ENCODE measurements at places on chromosomes 6 and 20.
A peak's percentile ranks its signal among the peaks of the same experiment; 100 is the strongest.

GRCh38 chr6:53339424-53339823 lies 9.3 kb downstream of the ELOVL5 start:
- no peak for DNase-seq

DNA sequence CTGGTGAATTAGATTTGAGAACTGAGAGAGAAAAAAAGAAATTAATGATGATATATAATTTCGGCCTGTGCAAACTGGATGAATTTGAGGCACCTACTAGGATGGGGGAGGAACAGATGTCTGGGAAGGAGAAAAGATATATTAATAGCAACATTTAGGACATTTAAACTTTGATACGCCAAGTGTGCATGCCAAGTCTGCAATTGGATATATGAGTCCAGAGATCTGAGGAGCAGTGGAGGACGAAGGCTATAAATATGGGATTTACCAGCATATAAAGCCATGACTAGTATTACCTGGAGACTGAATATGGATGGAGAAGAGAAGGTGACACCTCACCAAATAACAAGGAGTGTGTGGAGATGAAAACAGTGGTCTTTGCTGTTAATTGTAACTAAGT lies 272.6 kb upstream of the HSF2 start:
- no peak for DNase-seq

DNA sequence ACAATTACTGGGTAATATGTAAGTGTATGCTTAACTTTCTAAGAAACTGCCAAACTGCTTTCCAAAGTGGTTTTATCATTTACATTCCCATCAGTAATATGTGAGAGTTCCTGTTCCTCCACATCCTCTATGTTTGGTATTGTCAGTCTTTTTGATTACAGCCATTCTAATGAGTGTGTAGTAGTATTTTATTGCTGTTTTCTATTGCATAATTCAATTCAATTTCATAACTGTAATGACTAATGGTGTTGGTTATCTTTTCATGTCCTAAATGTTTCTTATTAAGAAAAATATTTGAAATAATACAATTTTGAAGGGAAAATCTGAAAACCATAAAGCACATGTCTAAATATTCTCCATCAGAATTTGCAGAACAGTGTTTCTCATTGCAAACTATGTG lies 119.3 kb downstream of the MAP3K7 start:
- DNase-seq, result no peak

- peak; percentile 94 for DNase-seq
These were observed at the start of gene NCOA3 for GRCh38 chr20:47501482-47502270. Gene NCOA3, plus strand, starts transcription at chr20:47501887. Its CDS starts 120,361 bp downstream, at chr20:47622248.

DNA sequence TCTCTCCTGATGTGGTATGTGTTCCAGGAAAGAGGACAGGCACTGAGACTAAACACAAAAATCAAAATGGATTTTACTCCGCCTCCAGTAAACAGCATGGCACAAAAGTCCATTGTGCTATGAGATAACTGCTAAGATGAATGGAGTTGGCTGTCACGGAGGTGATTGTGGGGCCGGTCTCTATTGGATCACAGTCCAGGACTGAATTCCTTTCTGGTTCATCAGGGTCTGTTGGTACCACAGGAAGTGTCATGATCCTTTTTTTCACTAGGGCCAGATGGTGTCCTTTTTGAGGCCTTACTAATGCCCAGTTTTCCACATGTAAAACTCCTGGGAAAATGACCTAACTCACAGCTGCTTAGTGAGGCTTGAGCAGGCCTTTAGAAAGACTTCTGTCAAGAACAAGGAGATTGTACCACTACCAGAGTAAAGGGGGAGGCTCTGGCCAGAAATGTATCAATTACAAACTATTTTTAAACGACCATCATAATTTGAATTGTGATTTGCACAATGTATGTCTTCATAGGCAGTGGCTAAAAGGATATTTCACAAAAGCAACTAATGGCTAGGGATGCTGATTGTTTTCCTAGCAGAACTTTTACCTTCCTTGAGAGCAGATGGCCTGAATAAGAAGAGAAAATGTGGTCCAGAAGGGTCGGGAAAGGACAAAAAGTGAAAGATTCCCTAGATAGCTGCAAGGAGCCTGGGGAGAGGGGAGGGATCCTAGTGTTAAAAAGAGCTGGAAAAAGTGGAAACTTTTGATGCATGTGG lies 192.2 kb upstream of the POU3F2 start:
- DNase-seq, result no peak

- no peak for DNase-seq
These were observed 173.4 kb upstream of the CITED2 start for GRCh38 chr6:139547804-139548203.

- DNase-seq, result no peak
These were observed 84.9 kb upstream of the NRN1 start for GRCh38 chr6:6091608-6092002.

GRCh38 chr6:122322824-122323223 lies 76.6 kb upstream of the HSF2 start:
- no peak for DNase-seq

- DNase-seq, result peak; percentile 59
These were observed 63.2 kb downstream of the NOL4L start for GRCh38 chr20:32521780-32522525.

DNA sequence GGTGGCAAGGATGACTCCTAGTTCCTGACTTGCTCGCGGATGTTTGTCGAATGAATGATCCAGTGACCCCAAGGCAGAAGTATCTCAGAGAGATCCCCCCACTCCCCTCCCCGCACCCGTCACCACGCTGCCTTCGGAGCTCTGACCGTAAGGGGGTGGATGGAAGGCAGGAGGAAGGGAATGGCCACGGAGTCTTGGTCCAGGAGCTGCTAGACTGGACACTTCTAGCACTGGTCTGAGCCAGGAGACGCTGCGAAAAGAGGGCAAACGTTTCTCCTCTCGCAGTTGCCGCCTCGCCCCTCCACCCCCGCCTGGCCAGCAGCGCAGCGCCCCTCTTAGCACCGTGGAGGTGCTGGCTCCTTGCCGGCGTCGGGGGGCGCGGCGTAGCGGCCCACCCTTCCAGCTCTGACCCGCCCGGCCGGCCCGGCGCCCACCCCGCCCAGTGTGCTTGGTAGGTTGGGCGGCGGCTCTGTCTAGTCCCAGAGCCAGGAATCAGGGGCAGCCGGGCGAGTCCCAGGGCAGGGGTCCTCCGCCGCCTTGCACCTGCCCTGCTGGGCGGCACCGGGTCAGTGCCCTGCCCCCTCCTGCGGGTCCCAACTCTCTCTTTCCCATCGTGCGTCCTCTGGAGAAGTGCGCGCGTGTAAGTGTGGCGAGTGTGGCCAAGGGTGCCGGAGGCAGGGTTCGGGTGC lies 2.4 kb upstream of the DBNDD2 start:
- DNase-seq, result no peak

DNA sequence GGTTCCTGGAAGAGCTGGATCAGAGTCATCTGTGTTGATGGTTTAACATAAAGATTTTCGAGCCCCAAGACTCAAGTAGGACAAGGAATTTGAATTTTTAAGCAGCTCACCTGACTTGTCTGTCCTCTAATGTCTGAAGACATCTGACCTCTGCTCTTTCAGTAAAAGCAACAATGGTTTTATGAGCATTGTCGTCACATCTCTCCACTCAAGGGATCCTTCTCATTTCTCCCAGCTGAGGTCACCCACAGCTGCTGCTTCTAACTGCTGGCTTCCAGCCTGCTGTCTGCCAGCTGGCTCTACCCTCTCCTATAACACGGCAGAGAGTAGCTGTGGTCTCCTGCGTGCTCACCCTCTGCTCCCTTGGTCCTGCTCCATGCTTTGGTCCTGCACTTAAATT lies 24.7 kb upstream of the HDAC2 start:
- DNase-seq, result no peak

- DNase-seq, result peak; percentile 95
These were observed 102.1 kb downstream of the CEBPB start for GRCh38 chr20:50292591-50293283.

DNA sequence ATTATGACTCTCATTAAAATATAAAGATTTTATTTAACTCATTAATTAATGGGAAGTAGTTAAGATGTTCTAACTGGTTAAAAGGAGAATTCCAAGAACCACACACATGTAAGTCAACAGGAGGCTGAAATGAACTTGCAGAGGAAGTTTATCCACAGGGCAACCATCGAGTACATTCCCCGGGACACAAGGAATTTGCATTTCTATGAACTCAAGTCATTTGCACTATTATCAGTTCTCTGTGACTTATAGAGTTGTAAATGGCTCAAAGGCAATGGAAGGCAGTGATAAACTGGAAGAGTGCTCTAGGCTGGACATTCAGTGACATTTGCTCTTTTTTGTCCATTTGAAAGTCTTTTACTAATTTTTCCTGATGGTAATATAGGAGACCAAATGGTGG lies 97.4 kb downstream of the SNX5 start:
- DNase-seq, result no peak

- no peak for DNase-seq
These were observed 42.9 kb upstream of the MAP7 start for GRCh38 chr6:136592930-136593673.

DNA sequence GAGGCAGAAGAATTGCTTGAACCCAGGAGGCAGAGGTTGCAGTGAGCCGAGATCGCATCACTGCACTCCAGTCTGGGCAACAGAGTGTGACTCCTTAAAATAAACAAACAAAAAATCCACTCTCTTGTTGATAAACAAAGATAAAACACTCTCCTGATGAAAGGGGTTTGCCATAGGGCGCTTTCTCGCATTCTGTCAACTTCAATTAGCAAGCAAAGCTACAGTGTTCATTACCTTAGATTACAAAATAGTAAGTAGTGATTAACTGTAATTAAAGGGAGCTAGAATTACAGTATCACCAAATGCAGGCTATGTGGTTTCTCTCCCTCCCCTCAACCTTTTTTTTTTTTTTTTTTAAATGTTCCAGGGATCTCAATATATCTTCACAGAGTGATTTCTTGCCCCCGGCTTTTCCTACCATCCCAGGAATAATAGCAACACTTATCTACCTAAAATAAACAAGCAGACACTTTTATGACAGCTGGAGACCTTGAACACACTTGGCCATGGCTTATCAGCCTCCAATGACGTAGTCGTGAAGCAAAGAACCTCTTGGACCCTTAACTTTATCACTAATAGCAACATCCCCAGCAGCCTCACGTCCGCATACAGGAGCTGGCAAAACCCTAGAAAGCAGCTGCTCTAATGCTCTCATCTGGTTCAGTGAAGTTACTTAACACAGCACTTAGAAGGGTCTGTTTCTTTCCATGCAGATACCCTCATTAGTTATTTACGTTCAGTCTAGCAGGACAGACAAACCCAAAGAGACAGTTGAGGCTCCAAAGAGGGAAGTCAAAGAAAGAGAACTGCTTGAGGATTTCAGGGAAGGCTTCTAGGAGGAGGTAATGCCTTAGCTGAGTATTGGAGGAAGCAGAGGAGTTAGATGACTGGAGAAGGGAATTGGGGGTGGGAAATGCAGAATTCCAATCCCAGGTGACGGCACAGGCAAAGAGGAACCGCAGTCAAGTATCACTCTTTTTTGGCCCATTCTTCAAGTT lies 37.9 kb upstream of the NEDD9 start:
- DNase-seq, result no peak

GRCh38 chr6:36688063-36688738 lies 9.4 kb upstream of the RAB44 start:
- DNase-seq, result no peak

GRCh38 chr6:22709803-22710202 lies 140.4 kb downstream of the HDGFL1 start:
- no peak for DNase-seq
